ENCODE measurements at places on chromosomes 12 and 14.

DNA sequence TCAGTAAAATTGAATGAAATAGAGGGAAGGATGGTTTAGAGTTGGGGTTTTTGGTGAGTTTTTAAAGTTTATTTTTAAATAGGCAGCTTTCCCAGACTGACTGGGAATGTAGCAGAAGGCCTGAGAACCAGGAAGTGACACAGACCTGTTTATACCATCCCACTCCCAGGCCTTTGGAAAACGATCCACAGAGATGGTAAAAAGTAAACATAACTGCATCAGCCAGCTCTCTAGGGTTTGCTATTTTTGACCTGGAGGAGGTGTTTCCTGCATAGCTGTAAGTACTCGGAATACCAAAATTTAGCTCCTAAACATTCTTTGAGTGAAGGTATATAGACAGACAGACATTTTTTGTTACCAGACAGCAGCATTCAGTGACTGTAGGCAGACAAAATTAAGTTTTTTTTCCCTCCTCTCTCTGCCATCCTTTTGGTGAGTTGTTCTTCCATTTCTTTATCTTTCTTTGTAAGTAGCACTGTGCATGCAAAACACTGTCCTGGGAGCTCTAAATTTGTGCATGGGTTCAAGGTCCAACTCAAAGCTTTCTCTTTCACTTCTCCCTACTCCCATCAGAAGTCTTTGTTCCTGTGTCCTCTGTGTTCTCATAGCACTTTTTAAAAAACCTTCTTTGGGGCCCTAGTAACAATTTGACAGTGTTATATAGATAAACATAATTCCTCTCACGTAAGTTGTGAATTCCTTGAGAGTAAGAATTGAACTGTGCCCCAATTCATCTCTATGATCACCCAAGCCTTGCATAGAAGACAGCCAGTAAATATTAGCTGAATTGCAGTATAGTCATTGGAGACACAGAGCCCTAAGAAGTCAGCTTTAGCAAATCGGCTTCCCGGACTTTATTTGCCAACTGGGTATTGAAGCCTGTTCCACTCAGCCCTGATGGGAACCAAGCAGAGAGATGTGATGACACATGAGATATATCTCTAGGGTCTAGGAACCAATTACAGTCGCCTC is 37.4 kb downstream of the SUSD6 start:
- DNase-seq: peak; percentile 81

DNA sequence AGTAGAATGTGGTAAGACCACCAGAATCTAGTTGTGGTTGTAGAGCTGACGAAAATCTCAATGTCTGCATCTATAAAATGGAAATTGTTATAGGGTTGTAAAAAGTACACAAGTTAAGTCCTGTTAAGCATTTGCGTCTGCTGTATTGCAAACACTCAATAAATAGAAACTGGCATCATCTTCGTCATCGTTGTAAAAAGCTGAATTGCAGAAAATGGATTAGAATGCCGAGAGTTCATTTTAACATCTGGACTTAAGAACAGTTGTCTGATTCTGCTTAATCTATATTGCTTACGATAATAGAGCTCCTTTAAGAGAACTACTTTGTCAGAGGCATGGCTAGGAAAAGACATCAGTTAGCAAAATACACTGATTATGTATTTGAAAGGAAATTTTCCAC is 33.2 kb downstream of the KCNMB4 start:
- no peak for DNase-seq

GRCh38 chr12:74509886-74510285 is 27.7 kb upstream of the ATXN7L3B start:
- no peak for DNase-seq

DNA sequence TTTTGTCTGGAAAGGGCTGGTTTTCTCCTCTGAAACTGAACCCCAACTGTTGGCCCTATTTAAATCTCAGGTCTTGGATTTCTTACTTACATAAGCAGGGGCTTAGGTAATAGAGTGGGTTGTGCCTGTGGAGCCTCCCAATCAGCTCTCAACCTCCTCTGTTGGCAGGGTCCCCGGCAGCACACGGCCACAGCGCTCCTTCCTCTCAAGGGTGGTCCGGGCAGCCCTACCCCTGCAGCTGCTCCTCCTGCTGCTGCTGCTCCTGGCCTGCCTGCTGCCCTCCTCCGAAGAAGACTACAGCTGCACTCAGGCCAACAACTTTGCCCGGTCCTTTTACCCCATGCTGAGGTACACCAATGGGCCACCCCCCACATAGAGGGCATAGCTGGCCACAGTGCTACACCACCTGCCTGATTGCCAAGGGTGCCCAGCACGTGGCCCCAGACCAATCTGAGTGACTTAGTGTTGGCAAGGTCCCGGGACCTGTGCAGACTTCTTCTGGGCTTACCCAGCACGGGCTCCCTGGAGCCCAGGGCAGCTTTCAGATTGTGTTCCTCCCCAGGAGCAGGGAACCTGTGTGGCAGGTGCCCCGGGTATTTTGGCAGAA is 68.9 kb downstream of the ESR2 start:
- no peak for DNase-seq

DNA sequence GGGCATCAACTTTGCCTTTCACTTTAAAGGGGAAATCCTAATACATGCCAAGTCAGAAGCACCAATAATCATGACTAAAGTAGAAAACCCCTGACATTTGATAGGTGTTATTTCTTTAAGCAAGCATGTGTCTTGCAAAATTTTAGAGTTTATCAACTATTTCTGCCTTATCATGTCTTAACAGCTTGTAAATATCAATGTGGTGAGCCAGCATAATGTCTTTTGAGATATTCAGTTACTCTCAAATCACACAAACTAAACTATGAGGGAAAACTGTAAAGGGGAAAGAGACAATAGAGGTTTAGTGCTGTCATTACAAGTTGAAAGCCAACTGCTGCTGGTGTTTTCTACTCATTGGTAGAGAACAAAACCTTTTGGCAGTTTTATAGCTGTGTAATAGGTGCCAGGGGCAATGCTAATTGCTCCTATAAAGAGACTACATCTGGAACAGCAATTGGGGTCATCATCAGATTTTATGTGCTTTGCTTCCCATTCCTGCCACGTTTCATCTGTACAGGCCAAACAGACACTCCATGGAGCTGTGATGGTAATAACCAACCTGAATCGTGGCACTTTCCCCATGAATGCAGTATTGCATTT is 1027.4 kb downstream of the FSCB start:
- DNase-seq: no peak

- DNase-seq: no peak
Measured at GRCh38 chr14:69441948-69442347, 42.6 kb upstream of the PLEKHD1 start.

GRCh38 chr14:63777024-63777423 is 49.2 kb upstream of the SGPP1 start:
- peak; percentile 69 for DNase-seq

DNA sequence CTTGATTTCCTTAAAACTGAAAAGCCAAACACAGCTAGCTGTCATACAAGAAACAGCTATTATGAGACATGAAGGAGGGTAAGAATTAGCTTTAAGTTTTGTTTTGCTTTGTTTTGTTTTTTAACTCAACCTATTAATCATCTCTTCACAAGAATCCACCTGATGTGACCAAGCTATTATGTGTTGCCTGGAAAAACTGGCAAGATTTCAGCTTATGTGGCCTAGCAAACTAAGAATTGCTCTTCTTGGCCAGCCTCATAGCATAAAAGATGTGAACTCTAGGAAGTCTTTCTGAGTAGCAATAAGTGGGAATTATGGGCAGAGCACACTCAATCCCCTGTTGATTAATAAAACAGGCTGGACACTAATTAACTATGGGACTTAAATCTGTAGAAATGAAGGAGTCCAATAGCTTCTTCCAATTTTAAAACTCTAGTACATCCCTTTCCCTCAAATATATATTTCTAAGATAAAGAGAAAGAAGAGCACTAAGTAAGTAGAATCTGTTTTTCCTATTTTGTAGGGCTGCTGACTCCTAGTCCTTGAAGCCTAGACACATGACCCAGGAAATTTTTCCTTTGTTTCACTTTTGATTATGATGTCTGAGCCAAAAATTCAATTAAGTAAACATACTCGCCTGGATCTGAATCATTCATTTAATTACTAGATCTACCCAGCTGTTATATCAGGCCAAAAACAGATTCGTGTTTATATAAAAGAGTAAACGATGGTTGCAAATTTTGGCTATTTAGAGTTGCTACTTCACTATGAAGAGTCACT is 75.7 kb downstream of the GTF2A1 start:
- peak; percentile 32 for DNase-seq

DNA sequence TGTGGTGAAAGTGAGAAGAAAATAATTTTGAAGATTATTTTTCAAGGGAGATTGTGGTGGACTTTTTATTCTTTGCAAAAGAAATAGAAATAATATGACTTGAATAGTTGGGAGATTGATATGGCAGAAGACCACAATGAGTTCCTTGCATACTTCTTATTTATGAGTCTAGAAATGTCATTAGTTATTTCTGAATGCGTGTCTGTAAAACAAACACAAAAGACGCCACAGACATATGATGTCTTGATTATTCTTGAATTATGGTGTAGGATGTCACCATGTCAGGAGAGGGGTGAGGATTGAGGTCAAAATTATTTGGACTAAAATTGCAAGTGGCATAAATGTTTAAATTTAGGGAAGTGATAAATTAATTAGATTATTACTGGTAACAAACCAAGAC is 440.7 kb upstream of the PDE3A start:
- no peak for DNase-seq

DNA sequence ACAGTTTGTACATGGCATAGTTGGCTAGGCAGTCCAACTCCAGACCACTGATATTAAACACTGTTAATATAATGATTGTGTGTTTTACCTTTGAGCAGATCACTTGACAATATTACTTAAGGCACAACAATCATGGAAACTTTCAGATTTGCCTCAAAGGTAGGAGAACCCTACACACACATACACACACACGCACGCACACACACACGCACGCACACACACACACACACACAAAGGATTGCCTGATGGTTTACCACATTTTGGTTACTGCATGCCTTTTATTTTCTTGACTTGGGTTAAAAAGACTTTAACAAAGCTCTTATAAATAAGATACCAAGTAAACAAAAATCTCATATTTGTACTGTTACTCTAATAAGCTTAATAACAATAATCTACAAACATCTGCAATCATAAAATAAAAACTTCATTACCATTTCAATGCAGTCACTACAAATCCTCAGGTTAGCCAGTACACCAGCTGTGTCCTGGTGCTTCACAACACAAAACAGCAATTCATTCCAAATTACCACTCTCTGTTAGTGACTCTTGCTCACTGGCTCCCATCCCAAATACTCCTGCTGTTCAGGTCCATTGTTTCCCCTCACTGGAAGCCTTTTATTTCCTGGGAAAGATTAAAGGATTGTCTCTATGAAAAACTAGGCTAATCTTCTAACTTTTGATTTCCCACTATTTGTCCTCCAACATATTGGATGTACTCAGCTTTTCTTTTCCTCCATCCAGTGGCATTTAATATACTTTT is 175.2 kb upstream of the ATP2B1 start:
- peak; percentile 54 for DNase-seq

- DNase-seq: no peak
Measured at GRCh38 chr12:122117979-122118378, 39.4 kb downstream of the MLXIP start.

GRCh38 chr12:12387501-12387900 is 30.6 kb downstream of the BORCS5 start:
- peak; percentile 75 for DNase-seq

- DNase-seq: peak; percentile 97
Measured at GRCh38 chr14:64758691-64759554, 54.7 kb downstream of the PLEKHG3 start.

DNA sequence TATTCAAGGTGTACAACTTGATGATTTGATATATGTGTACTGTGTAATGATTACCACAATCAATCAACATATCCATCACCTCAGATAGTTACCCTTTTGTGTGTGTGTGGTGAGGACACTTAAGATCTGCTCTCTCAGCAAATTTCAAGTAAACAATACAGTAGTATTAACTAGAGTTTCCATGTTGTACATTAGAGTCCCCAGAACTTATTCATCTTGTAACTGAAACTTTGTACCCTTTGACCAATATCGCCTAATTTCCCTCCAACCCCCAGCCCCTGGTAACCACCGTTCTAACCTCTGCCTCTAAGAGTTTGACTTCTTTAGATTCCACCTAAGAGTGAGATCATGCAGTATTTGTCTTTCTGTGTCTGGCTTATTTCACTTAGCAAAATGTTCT is 12.1 kb downstream of the ADCK1 start:
- no peak for DNase-seq

DNA sequence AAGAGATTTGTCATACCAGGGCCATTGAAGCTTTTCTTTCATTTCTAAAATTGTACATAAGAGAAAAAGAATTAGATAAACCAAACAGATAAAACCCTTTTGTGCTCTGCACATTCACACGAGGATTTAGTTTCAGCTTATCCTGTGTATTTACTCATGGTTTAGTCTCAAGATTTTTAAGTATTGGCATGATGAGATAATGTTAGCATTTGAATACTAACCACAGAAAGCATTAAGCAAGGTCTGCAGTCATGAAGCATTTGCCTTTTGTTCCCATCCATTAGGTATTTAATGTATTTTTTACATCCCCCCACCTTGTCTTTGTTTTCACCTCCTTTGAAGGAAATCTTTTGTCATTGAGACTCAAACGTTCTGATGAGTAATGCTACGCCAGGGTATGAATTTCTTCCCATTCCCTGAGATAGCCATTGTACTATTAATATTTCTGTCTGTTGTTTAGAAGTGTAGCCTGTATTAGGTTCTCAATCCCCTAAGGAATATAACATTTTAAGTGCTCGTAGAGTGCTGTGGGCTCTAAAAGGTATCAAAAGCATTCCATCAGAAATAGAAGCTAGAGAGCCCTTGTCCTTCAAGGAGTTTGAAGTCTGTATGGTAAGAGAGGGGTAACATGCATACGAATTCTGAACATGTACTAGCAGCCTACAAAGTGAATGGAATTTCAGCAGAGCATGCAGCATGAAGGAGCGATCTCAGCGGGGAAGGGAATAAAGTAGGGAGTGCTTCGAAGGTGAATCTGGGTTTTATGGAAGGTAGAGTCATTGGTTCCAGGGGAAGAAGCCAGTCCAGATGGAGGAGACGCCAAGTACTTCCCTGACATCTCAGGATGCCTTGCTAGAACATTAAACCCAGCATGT is 22.3 kb downstream of the CRADD start:
- DNase-seq: peak; percentile 95

DNA sequence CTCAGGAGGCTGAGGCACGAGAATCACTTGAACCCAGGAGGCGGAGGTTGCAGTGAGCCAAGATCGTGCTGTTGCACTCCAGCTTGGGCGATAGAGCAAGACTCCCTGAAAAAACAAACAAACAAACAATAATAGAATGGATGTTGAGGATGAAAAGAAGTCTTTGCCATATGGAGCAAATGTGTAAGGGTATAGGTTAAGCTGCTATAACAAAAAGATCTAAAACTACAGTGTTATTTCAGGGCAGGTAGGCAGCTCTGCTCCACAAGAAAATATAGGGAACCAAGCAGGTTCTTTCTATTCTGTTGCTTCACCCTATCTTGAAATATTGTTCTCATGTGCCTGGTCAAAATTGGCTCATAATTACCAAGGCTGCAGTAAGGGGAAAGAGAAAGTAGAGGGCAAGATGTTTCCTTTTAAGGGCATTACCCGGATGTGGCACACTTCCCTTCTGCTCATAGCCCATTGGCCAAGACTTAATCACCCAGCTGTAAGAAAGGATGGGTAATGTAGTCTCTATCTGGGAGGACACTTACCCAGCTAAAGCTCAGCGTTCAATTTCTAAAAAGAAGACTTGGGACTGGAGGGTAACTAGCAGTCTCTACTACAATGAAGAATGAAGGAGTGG is 23.5 kb downstream of the SDSL start:
- no peak for DNase-seq

Data from fibroblast of lung (primary cell).